ENCODE measurements at places on chromosomes 7 and 10.

DNA sequence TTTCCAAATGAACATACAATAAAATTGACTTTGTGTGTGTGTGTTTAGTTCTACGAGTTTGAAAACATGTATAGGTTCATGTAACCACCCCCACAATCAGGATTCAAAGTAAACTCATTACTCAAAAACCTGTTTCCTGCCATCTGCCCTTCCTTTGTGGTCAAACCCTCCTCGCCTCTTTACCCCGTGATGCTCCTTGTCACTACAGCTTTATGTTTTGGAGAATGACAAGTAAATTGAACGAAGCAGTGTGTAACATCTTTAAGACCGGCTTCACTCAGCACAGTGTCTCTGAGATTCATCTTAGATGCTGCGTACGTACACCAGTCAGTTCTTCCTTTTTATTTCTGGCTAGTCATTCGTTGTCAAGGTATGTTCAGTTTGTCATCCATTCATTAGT is 54.6 kb upstream of the MKI67 start:
- no peak overlapping the region for H3K4me3 ChIP-seq
- no peaks in the 10 kb centered on the region for H3K36me3 ChIP-seq
- DNase-seq = no peak
- H3K27ac ChIP-seq = no peak overlapping the region

DNA sequence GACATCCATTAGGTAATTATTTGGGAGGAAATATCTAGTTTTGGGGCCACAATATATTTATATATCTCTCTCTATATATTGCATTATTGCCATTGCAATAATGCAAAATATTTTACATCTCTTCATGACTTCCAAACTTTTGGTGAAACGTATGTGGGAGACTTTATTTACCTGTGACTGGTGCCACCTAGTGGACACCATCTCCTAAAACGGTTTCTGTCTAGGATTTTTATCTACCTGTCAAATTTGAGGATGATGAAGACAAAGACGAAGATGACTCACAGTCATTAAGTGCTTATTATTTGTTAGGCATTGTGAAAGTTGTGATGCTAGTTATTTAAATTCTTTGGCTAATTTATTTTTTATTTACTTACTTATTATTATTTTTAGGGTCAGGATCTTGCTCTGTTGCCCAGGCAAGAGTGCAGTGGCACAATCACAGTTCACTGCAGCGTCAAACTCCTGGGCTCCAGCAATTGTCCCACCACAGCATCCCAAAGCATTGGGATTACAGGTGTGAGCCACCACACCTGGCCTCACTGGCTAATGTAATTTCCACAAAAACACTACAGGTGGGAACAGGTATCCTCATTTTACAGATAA is 18.7 kb upstream of the CBLL1 start:
- H3K4me1 ChIP-seq = no peaks in the 10 kb centered on the region
- no peaks in the 10 kb centered on the region for H3K36me3 ChIP-seq
- no peak for DNase-seq
- H3K27ac ChIP-seq = no peak overlapping the region

- H3K27me3 ChIP-seq = no peaks in the 10 kb centered on the region
- no peak overlapping the region for H3K4me3 ChIP-seq
- DNase-seq = no peak
- H3K36me3 ChIP-seq = no peaks in the 10 kb centered on the region
- H3K27ac ChIP-seq = no peak overlapping the region
Observed at GRCh38 chr7:27774717-27775328, 34.9 kb downstream of the TAX1BP1 start.

GRCh38 chr10:61492364-61492995 is 39.3 kb upstream of the TMEM26 start:
- no peaks in the 10 kb centered on the region for H3K36me3 ChIP-seq
- H3K4me1 ChIP-seq = no peaks in the 10 kb centered on the region
- H3K4me3 ChIP-seq = no peak overlapping the region
- no peak for DNase-seq
- H3K27me3 ChIP-seq = no peaks in the 10 kb centered on the region

- H3K27ac ChIP-seq = no peak overlapping the region
- H3K4me1 ChIP-seq = no peaks in the 10 kb centered on the region
- no peaks in the 10 kb centered on the region for H3K27me3 ChIP-seq
- no peaks in the 10 kb centered on the region for H3K36me3 ChIP-seq
- DNase-seq = no peak
Observed at GRCh38 chr7:136964347-136964746, 95.9 kb downstream of the CHRM2 start.

GRCh38 chr10:73908853-73909539 is 1.9 kb upstream of the PLAU start:
- peak; percentile 77 for DNase-seq
- no peak overlapping the region for H3K4me3 ChIP-seq
- H3K27me3 ChIP-seq = no peaks in the 10 kb centered on the region

- no peaks in the 10 kb centered on the region for H3K36me3 ChIP-seq
- no peak overlapping the region for H3K4me3 ChIP-seq
- H3K4me1 ChIP-seq = no peaks in the 10 kb centered on the region
- DNase-seq = no peak
- no peak overlapping the region for H3K27ac ChIP-seq
Observed at GRCh38 chr10:4512671-4513240, 313.3 kb upstream of the AKR1E2 start.

Data from aorta (tissue), 5 donors.